ENCODE measurements at places on chromosomes 2 and 18.

- no peak for DNase-seq
Observed at GRCh38 chr2:134505446-134505845, 213.4 kb downstream of the TMEM163 start.

GRCh38 chr18:3924455-3924854, 474.5 kb downstream of the TGIF1 start:
- DNase-seq, result no peak

DNA sequence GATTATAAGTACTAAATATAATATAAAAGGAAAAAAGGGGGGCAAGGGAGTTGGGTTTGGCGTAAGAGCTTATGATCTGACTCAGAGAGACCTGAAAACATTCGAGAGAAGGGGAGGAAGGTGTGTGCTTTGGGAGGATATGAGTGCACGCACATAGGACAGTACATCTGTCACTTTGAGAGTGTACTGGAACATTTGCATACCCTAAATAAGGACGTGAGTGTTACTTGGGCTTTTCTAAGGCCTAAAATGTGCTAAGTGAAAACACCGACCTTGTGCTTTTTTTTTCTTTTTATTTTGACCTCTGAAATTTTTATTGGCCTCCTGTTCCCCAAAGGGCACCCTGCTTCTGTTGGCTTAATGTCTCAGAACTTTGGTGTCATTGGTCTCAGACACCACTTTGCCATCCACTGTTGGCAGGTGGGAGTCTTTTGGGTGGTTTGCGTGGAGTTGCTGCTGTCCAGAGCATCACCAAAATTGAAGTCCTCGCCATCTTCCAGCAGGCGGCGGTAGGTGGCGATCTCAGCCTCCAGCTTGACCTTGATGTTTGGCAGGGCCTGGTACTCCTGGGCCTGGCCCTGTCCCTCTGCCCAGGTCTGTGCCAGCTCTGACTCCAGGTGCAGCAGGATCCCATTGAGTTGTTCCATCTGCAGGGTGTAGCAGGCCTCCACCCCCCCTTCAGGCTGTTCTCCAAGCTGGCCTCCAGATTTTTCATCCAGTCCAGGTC, 57.7 kb downstream of the CD28 start:
- DNase-seq, result no peak

DNA sequence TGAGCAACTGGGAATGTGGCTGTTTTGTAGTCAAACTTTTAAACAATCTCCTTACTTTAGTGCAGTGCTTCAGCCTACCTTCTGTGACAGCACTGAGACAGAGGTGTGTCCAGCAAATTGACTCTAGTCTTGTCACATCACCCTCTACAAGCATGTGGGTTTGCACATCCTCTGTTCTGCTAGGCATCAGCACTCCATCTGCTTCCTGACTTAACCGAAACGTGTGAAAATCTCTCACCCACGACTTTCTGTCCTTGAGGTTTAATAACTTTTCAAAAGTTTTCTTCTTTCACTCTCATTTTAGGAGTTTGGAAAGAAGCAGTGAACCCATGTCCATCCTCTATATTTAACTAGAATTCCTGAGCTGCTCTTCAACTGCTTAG, 42.6 kb downstream of the TTR start:
- no peak for DNase-seq

- no peak for DNase-seq
Observed at GRCh38 chr2:8510519-8510918, 171.3 kb upstream of the ID2 start.

DNA sequence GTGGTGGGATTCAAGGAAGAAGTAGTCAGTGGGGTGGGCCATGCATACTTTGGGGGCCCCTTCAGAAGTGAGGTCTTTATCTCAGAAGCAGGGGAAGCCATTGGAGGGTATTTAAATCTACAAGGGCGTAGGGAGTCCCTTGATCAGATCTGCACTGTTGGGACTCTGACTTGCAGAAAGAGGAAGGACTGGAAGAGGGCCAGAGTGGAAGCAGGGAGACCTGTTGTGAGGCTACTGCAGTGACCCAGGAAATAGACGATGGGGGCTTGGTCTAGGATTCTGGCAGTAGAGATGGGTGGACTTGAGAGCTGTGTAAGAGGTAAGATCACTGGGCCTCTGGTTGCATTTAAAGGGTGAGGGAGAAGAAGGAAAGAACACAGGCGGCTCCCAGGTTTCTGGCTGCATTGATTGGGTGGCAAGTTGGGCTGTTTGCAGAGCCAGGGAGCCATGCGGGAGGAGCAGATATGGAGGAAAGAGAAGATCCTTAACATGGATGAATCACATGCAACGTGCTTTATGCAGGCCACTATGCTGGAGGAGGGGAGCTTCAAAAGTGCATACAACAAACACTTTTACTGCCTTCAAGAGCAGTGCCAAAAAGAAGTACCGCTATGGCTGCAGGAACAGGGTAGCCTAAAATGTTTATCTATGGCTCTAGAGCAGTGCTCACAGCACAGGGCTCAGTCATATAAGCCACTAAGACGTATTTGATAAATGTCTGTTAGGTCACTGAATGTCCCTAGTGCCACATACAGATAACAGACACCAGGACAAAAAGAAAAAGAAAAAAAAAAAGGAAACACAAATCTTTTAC, 2.3 kb downstream of the SFXN5 start:
- no peak for DNase-seq

DNA sequence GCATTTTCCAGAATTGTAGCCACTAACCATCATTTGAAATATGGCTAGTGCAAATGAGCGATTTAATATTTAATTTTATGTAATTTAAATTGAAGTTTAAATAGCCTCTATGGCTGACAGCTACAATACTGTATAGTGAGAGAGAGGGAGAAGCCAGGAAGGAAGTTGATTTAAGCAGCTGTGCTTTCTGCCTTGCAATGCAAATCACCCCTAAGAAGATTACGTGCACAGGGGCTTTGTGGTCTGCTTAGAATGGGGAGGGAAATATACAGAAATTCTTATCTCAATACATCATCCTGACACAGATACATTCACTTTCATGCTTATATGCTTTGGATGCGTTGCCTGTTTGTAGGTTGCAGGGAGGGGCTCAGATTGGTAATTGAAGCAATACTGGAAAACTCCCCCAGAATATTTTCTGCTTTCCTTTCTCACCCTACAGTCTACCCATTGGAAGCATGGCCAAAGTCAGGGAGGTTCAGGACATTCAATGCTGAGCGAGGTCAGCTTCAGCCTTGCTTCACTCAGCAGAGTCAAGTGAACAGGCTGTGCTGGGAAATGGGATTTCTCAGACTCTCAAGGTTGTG, 674.0 kb downstream of the CNTNAP5 start:
- no peak for DNase-seq

- DNase-seq, result no peak
Observed at GRCh38 chr2:17323697-17324096, 194.5 kb downstream of the RAD51AP2 start.

DNA sequence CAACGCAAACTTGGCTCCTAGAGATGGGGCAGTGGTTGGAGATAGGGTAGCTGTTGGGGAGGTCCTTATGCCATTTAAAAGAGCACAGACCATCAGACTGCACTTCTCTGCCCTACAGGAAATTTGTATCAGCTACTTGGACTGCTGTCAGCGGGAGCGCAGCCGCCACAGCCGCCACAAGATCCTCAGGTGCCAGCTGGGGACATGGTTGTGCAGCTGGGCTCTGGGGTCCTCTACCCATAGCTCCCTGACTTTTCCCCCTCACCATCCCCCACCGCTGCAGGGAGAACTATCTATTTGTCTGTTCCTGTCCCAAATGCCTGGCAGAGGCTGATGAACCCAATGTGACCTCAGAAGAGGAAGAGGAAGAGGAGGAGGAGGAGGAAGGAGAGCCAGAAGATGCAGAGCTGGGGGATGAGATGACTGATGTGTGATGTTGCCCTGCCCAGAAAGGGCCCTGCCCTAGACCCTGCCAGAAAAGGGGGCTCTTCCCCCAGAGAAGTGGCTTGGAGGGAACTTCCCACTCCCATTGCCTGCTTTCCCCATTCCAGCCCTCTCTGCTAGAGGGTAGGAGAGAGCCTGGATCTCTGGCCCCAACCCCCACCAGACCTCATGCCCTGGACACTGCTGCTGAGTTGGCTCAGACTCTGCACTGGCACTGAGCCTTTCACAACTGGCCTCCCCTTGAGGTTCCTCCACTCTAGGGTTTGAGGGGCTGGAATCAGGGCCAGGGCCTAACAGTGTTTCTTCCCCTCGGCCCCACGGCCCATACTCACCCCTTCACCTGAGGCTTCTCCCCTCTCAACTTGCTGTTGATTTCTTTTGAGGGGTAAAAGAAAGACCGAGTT, 7.3 kb downstream of the PRADC1 start:
- DNase-seq, result no peak

- no peak for DNase-seq
Observed at GRCh38 chr18:63559567-63560491, 17.7 kb downstream of the SERPINB12 start.

DNA sequence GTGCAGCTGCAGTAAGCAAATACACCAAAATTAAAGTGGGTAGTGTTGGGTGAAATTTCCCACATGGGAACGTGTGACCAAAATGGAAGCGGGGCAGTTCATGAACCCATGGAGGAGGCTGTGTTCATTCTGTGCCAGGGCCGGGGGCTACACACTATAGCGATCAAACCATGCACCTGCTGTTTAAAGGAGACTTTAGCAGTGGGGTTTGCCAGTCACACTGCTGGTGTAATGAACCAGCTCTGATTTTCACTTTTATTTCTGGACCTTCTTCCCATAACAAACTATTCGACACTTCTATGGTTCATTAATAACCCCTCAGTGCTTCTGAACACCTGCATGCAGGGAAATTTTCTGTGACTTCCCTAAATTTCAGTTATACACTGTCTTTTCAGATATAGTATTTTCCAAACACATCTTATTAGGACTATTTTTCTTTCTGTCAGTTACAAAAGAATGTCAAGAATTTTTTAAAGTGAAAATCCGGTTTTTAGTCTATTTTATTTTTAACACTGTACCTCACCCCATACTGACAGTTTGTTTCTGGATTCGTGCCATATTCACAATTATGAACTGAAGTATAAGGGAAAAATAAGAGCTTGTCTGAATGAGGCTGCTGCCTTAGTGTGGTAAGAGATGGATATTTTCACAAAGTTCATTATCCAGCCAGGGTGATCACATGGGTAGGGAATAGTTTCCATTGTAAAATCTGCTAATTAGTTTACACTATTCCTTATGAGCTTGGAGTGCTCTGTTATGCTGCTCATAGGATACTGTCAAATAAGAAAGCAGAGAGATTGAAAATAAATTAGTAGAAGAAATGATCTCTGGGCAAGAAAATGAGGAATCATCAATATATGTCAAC, 111.3 kb upstream of the CAVIN2 start:
- no peak for DNase-seq
